ENCODE measurements at places on chromosomes 5 and 9. TPM values are rescaled to one million over a fixed set of nuclear protein-coding genes. Genes with fewer than 3 reads are reported as not detected.
A peak's percentile ranks its signal among the peaks of the same experiment; 100 is the strongest.

The C5orf58 gene
- not detected for total RNA-seq

The MYMK gene
- total RNA-seq: not detected

The CEL gene
- under 0.01 TPM for total RNA-seq

The P4HA2 gene
- total RNA-seq: 35.1 TPM

The MTRR gene
- 18.7 TPM for total RNA-seq

The ROR2 gene
- total RNA-seq: under 0.01 TPM

The FGFR4 gene
- 0.87 TPM for total RNA-seq

The PPP6C gene
- total RNA-seq: 15.3 TPM

The PCDHA8 gene
- total RNA-seq: under 0.01 TPM

The RGS7BP gene
- 0.22 TPM for total RNA-seq

The LCN1 gene
- not detected for total RNA-seq

The AQP3 gene
- 0.44 TPM for total RNA-seq

The PHYHD1 gene
- 0.20 TPM for total RNA-seq

The PPIP5K2 gene
- 23.3 TPM for total RNA-seq

DNA sequence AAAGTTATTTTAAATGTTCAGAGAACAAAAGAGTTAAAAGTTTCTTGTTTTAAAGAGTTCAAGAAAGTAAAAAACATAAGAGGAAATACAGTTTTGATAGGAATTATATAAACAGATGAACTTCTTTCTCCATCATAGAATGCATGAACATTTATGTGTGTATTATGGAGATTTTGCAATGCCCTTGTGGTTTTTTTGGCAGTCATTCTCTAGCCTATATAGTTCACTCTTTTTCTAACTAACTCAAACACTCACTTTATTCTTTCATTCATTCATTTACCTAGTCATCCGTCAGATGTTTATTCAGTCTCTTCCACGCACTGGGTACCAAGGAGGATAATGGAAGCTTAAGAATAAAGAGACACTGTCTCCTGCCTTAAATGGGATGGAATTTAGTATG is 195.9 kb upstream of the VLDLR start:
- DNase-seq: no peak

DNA sequence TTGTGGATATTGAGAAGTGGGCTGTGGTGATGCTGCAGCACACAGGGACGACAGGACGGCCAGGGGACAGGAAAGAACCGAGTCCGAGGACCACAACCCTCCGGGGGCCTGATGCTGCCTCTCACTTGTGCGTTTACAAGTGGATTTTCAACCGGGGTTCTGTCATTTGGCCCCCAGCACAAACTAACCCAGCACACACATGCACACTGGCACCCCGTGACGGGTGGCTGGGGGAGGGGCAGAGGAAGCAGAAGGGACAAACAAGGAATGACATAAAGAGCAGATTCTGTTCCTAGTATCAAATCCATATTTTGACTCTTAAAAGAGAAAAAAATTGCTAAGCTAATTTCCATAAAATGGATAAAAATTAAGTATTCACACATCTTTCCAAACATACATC is 18.3 kb upstream of the ZFYVE16 start:
- DNase-seq: no peak

DNA sequence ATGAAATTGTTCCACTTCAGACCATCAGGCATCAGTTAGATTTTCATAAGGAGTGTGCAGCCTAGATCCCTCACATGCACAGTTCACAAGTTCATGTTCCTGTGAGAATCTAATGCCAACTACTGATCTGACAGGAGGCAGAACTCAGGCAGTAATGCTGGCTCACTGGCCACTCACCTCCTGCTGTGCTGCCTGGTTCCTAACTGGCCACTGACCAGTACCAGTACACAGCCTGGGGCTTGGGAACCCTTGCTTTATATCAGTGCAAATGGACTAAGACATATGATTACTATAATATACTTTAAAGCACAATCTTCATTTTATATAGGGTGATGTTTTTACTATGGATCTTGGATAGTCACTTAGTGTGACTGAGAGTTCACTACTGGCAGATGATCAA is 259.2 kb downstream of the SLCO4C1 start:
- DNase-seq: no peak

- no peak for DNase-seq
Measured at GRCh38 chr5:91438871-91439270, 55.8 kb upstream of the ARRDC3 start.

GRCh38 chr9:98234245-98234825 is 21.1 kb downstream of the TBC1D2 start:
- DNase-seq: no peak

GRCh38 chr9:117121316-117121715 is 293.5 kb downstream of the ASTN2 start:
- DNase-seq: no peak

DNA sequence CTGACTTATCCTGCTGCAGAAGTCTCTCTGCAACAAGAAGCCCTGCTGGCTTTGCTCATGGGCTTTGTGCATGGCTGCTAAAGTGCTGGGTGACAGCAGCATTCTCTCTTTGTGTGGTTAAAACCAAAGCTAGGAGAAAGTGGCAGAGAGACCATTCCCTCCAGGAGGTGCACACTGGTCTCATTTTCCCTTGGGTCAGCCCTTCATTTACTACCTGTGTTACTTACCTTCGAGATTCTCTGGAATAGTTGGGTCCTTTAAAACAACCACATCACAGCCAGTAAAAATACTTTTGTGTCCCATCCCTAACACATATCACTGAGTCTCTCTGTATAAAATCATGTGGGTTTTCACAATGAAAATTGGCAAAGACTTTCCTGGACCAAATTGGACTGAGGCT is 315.5 kb downstream of the IRX1 start:
- DNase-seq: no peak

DNA sequence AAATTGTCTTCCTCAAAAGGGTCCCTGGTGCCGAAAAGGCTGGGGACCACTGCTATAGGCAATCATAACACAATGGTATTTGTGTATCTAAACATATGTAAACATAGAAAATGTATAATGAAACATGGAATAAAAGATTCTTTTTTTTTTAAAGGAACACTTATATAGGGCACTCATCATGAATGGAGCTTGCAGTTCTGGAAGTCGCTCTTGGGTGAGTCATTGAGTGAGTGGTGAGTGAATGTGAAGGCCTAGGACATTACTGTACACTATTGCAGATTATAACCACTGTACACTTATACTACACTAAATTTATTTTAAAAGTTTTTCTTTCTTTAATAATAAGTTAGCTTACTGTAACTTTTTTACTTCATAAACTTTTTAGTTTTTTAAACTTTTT is 176.4 kb downstream of the ARRDC3 start:
- peak; percentile 61 for DNase-seq

DNA sequence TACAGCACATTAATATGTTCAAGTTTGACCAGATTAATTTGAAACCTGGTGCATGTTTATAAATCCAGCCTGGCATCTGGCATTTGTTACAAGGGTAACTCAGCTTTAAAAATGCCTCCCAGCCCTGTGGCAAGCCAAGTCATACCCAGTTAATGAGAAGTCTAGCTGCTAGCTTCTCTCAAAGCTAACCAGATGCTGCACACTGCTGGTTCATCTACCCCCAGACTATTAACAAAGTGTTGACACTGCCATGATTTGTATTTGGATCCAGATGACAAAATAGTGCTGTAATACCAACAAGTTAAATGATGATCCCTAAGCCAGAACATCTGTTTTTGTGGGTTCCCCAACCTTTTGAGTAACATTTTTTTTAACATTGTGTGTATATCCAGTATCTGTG is 573.7 kb upstream of the DAB2 start:
- DNase-seq: no peak

DNA sequence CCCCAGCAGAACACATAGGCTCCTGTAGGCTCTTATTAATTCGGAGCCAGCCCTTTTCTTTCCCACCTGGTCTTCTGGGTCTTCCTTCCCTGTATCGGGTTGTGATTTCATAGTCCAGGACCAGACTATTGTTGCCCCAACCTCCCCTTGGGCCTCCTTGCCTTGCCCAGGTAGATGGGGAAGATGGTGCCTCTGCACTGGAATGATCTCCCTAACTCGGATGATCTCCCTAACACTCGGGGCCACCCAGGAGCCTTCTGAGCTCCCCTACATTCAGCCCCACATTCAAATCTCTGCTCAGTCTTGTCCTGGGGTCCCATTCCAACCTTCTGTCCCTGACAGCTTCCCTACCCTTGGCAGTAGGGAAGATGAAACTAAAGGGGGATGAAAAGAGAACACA is 2.7 kb upstream of the IRF1 start:
- DNase-seq: no peak

DNA sequence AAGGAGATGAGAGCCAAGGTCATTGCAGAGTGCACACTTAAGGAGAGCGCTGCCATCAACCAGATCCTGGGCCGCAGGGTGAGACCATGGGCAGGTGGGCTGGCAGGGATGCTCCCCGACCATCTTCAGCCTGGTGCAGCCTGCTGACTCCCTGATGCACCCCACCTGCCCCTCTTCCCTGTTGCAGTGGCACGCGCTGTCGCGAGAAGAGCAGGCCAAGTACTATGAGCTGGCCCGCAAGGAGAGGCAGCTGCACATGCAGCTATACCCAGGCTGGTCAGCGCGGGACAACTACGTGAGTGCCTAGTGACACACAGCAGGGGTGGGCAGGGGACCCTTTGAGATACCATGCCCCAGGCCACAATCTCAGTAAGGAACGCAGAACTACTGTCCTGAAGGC is 28.3 kb downstream of the TCF7 start:
- no peak for DNase-seq

DNA sequence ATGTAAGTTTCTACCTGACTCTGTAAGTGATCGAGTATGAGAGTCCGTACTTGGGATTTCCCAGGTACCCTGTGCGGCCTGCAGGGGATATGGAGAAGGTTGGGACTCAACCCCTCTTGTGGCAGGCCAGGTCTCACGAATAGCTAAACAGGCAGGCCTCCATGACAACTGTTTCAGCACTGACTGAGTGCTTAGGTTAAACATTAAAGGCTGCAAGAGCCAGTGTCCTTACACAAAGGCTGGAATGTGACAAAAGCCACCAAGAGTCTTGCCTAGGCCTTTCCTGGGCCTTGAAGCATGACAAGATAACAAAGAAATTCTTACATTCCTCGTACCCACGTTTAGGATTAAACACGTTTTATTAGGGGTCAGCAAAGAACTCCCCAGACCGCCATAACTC is 58.6 kb downstream of the THBS4 start:
- DNase-seq: no peak

DNA sequence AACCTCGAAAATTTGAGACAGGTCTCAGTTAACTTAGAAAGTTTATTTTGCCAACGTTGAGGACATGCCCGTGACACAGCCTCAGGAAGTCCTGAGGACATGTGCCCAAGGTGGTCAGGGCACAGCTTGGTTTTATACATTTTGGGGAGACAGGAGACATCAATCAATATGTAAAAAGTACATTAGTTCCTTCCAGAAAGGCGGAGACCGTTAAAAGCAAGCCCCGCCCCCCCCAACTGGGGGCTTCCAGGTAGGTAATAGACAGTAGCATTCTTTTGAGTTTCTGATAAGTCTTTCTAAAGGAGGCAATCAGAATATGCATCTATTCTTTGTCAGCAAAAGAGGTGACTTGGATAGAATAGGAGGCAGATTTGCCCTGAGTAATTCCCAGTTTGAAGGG is 599 bp upstream of the MOCS2 start:
- DNase-seq: no peak

DNA sequence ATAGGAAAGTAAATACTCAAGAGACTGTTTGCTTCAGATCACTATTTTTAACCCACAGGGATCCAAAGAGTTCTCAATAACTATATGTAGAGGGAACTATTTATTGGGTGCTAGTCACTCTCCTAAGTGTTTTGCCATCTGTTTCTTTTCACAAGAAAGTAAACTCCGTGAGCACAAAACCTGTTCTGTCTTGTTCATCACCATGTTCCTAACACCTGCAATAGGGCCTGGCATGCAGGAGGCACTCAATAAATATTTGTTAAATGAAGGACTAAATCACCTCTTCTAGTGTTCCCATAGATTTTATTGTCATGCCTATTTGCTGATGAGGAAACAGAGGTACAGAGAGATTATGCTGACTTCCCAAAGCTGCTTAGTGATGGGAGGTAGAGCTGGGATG is 118.2 kb downstream of the VCAN start:
- DNase-seq: no peak

DNA sequence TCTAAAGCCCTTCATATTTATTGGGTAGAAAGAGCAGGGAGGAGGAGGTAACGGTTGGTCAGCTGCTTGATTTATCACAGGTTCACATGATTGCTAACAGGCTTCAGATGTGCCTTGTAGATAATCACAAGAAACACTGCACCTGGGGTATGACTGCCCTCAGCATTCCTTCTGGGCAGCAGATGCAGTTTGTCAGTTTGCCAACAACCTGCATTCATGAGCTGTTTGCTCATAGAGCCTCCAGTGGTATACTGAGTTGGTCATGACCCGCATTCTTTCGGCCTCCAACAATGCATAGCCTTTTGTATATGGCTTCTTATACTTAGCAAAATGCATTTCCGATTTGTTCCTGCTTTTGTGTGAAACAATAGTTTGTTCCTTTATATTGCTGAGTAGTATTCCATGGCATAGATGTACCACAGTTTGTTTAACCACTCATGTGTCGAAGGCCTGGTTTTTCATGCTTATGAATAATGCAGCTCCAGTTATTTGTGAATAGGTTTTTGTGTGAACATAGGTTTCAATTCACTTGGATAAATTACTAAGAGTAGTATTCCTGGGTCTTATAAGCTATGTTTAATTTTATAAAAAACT is 83.6 kb downstream of the ARHGEF28 start:
- no peak for DNase-seq

DNA sequence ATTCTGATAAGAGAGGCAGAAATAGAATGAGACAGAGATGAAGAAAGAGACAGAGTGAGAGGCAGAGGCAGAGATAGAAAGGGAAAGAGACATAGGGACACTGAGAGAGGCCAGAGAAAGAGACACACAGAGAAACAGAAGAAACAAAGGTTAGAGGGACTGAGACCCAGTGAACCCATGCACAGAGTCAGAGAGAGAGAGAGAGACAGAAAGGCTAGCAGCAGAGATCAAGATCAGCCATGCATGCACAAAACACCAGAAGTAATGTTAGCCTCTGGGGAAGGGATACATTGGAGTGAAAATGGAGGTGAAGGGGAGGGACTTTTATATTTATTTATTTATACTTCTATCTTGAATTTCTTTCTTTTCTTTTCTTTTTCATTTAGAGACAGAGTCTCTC is 14.1 kb upstream of the SPARC start:
- DNase-seq: no peak

GRCh38 chr9:131943351-131943841 is 136.3 kb downstream of the MED27 start:
- no peak for DNase-seq

- DNase-seq: no peak
Measured at GRCh38 chr5:74261421-74261820, 379.1 kb downstream of the ENC1 start.

GRCh38 chr9:107248714-107249113 is 34.4 kb upstream of the RAD23B start:
- no peak for DNase-seq
